ENCODE measurements at places on chromosomes 12 and 14.

DNA sequence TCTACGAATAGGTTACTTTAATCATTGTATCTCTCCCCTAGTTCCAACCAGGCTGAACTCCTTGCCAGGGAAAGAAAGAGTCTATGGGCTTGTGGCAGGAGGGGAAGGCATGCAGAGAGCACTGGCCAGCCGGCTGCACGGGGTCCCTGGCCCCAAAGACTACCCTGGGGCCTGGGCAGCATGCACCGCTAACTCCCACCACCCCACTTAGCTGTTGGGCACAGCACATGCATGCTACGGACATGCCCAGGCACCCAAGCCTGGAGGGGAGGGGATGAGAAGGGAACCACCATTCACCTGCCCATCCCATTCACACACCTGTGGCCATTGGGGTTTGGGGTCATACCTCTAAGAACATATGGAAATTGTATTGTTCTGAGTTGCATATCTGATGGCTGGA is 94.1 kb downstream of the PIK3C2G start:
- DNase-seq: no peak

GRCh38 chr12:817941-818600 is 65.7 kb downstream of the WNK1 start:
- no peak for DNase-seq

DNA sequence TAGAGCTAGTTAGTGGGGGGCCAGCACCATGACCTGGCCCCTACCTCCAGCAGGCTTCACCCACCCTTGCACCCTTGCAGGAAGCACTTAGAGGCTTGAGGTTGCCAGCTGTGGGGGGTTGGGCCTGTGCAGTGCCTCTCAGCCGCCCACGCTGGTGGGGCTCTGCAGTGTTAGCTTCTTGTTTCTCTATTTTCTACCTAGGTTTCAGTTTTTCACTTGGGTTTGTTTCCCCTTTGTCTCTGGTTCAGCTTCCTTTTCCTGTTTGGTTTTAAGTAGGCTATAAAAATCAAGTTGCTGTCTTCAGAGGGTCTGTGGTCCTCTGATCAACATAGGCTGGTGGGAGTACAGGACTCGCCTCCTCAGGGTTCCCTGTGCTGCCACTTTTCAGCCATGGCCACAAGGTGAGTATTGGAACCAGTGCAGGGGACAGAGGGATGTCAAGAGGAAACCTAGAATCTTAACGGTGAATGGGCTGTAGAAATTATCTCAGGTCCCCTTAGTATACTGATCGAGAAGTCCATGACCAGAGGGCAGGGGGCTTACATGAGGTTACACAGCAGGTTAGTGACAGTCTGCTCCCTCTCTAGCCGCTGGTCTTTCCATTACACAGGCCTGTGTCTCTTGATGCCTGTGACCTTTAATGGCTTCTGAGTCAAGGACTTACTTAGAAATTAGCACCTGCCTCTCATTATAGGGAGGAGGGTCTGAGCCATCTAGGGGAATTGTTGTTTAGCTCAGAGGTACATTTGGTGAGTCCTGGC is at the start of gene EVL:
Gene EVL, plus strand, starts transcription at position 312 of the 761 bp plus-strand sequence. Its CDS starts 79 bp downstream, at position 391.
- no peak for DNase-seq

GRCh38 chr12:89225401-89225800 is 126.9 kb downstream of the DUSP6 start:
- DNase-seq: no peak

DNA sequence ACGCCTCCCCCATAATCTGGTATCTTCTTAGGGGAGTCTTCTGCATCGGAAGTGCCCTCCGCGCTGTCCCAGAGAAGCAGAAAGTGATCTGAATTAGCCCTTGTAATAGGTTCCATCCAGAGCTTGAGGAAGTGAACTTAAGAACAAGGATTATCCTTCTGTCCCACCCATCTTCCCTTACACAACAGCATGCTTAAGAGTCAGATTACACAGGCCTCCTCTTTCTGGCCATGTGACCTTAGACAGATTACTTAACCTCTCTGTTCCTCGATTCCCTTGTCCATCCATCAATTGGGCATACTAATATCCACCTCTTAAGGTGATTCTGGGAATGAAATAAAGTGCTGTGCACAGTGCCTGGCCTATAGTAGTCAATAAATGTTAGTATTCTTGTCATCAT is 11.4 kb downstream of the CABP1 start:
- DNase-seq: no peak

DNA sequence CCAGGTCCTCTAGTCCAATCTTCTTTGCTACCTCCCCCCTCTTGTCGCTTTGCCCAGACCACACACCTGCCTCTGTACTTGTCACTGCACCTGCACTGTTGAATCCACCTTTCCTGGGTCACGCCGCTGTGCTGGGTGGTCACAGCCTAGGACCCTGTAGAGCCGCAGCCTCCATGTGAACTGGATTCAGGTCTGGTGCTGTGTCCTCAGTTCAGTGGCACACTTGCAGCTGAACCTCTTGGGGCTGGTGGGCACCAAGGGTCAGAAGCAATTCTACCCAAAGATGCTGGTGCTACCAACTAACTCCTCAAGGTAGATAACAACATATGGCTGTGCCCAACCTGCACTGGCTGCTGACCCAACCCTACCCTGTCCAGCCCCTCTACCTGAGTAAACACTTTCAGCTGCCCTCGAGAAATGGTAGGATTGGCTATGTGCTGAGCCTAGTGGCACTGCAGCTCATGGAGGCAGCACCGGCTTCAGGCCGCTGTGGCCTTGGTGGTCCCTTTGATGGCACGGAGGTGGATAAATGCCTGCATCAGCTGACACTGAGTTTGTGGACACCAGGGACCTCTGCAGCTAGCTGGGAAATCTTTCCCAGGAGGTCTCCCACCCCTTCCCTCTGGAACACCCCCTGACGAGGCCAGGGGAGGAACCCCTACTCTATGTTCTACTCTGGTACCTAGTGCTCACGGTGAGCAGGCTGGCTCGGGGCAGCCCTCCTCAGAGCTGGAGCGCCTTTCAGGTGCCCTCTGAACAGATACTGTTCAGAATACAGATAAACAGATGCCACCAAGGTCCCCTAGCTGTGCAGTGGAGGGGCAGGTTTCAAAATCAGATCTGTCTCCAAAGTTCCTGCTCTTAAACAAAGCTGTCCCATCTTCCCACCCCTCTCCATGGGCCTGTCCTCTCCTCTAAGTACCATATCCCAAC is 14.3 kb downstream of the AGAP2 start:
- no peak for DNase-seq

DNA sequence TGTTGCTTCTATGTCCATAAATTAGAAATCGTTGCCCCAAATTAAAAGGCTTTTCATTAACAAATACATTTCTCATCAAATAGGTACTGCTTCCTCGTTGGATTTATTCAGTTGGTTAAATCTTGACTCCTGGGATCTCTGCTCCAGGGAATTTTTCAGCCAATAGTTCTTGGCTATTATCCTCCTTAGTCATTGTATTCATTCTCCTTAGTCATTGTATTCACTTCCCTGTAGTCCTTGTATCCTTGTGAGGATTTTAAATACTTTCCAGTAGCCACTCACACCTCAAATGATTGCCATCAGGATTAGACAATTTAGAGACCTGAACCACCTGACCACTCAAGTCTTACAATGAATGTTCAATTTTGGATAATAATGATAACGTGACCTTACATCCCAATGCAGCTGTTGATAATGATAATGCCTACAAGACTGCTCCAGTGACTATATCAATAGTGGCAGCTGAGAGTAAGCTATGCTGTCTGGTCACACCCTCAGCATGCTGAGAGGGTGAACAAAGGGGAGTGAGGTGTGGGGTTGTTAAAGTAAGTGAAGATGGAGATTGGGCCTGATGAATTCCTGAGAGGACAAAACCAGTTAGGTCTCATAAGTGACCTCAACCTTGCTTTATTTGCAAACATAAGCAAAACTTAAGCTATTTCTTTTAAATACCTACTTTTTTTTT is 193.7 kb upstream of the RTL1 start:
- peak; percentile 7 for DNase-seq

- DNase-seq: peak; percentile 31
These were observed 167.9 kb downstream of the FSCB start for GRCh38 chr14:44339231-44339630.

DNA sequence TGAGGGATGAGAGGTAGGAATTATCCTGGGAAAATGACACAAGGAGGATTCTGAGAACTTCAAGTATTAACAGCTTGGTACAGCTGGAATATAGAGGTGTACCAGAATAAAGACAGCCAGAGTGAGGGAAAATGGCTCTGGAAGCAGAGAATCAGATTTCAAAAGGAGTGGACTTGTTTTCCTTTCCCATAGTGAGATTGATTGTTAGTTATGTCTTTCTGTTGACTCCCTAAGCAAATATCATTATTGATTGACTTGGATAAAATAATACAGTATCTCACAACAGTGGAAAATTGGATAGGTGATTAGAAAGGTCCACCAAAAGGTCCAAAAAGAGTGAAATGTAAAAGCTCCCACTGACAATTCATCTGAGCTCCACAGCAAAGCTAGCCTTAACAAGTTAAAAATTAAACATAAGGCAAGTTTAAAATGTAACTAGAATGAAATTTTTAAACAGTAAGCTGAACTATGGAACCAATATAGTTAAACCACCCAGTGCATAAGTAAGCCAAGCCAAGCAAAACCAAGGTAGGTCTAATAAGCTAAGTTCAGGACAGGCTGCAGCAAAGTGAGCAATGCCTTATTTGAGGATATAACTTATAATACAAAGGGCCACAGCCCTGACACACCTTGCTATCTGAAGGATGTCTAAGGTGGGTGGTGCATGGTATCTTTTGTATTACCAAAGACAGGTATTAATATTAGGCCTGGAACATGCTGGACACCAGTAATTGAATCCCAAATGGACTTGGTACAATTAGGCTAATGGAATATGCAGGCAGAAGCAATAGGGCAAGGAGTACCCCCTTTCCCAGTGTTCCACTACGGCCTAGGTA is 21.8 kb downstream of the ENTPD5 start:
- no peak for DNase-seq

GRCh38 chr14:78141590-78141989 is 28.6 kb upstream of the NRXN3 start:
- no peak for DNase-seq

DNA sequence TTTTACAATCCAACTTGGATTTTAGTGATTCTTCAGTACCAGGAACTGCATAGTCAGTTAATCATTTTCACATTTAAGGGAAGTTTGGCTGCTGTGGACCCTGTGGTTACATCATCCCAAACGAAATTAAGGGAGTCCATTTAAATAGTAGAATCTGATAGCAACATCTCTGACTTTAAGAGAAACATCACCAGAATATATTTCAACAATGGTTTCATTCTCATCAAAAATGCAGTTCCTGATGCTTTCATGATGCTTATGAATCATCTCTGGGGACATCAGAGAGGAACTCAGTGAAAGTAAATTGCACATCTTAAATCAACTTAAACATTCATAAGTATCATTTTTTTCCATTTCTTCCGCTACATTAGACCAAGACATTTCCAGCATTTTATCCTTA is 1170.7 kb downstream of the FSCB start:
- DNase-seq: no peak

- no peak for DNase-seq
These were observed 55.4 kb downstream of the IRAK3 start for GRCh38 chr12:66244446-66244845.

- no peak for DNase-seq
These were observed 70.7 kb downstream of the TAOK3 start for GRCh38 chr12:118302053-118302452.

GRCh38 chr12:54046809-54047159 is 6.9 kb upstream of the HOXC4 start:
- DNase-seq: no peak

DNA sequence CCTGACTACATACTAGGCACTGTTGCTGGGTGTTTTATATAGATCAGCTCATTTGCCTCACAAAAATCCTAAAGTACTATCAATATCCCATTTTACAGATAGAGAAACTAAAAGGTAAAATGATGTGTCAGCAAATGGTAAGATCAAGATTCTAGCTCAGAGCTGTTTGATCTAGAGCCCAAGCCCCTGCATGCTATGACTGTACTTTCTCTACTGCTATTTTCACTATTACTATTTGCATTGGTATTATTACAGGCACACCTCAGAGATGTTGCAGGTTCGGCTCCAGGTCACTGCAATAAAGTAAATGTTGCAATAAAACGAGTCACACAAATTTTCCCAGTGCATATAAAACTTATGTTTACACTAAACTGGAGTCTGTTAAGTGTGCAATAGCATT is 10.9 kb downstream of the ISCU start:
- DNase-seq: no peak

DNA sequence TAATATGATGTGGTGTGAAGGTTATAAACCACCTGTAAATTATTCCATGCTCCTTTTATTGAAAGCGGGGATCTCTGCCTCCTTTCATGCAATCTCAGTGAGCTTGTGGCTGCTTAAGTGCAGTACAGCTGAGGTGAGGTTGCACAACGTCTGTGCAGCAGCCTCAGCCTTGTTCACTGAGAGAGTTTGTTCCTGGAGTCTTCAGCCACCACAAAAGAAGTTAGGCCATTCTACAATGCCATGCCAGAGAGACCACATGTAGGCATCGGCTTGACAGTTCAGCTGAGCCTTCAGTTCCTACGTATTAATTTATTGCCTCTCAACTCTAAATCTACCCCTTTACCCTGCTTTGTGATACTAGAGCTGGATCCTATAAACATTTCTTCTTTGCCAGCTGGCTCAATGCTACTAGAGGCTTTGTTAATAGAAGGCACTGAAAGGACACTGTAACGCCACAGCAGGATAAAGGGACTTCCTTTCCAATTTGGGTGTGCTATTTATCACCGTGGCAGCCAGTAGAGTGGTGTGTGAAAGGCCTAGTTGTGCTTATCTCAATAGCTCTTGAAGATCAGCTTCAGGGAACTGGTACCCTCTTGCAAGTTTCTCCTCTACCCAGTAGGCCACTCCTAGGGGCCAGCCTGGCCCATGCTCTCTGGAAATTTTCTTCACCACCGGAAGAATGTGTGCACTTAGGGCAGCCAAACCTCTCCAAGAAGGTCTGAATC is 337.7 kb downstream of the IPO8 start:
- no peak for DNase-seq

DNA sequence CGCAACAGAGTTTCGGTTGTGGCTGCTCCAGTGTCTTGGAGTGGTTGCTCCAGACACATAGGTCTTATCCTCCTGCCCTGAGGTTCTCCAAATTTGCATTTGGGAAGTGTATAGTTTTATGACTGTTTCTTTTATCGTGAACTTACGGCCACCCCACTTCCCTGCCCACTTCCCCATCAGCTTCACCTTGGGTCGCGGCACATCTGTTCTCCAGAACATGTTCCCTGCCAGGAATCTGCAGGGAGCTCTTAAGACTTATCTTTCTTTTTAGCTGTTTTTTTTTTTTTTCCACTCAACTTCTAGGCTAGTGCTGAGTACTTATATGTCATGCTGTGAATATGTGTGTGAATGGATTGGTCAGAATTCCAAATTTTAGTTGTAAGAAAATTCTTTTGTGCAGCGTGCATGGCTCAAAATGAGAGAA is 75.4 kb downstream of the ETV6 start:
- DNase-seq: no peak
